Stimulated activated CD8-positive, alpha-beta memory T cell treated with anti-CD3 and anti-CD28 coated beads, Interleukin-4, amount 100 ng/mL, for 1 hour (primary cell): ENCODE measurements at places on chromosomes 3 and 15.

DNA sequence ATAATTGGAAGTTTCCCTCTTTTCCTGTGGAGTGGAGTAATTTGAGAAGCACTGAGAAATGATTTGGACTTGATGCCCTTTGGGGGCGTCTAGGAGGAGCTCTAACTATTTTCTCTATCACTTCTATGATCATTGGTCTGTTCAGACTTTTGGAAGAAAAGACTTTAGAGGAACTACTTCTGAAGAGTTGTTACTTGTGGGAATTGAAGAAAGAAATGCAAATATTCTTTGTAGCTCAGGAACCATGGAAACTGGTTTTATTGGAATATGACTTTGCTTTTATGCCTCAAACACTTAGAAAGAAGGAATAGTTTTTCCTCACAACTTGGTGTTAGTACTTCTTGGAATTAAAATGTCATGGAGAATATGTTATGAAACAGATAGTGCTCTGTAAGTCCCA is 122.0 kb upstream of the ALDH1A3 start:
- no peak for DNase-seq

GRCh38 chr15:82839136-82839535 is 29.7 kb downstream of the WHAMM start:
- DNase-seq: no peak

DNA sequence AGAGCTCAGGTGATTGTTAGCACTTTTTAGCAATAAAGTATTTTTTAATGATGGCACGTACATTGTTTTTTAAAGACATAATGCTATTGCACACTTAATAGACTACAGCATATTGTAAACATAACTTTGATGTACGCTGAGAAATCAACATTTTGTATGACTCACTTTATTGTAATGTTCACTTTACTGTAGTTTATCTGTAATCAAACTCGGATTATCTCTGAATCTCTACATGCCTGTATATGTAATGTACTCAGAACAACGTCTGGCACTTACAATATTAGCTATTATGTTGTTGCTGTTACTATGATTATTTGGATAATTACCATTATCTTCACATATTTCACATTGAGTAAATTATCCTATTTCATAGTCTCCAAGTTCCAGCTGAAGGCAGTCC is 137.9 kb upstream of the CHRM5 start:
- no peak for DNase-seq

DNA sequence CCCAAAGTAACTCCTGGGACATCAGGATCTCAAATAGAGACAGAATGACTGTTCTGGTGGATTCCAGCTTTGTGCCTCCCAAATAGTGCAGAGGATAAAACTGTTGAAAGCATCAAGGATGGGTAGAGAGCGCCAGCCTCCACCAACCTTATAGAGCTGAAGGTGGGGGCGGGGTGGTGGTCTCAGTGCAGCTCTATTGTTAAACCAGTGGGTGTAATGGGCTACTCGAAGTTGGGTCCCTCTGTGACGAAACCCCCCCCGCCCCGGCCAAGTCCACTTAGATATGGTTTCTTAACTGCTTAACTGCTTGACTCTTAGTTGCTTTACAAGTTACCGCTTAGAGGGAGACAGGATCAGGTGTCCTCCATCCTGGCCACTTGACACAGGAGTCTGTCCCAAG is 22.7 kb downstream of the DHX30 start:
- DNase-seq: no peak

GRCh38 chr3:50502584-50503423 is 630 bp downstream of the CACNA2D2 start:
- DNase-seq: no peak
